ENCODE measurements at places on chromosomes 5 and 9.
A peak's percentile ranks its signal among the peaks of the same experiment; 100 is the strongest.

GRCh38 chr9:6215562-6215961, at the start of gene IL33:
Gene IL33 (plus strand): TSS chr9:6215807. CDS start chr9:6241695, 25,888 bp downstream.
- no peak for DNase-seq

DNA sequence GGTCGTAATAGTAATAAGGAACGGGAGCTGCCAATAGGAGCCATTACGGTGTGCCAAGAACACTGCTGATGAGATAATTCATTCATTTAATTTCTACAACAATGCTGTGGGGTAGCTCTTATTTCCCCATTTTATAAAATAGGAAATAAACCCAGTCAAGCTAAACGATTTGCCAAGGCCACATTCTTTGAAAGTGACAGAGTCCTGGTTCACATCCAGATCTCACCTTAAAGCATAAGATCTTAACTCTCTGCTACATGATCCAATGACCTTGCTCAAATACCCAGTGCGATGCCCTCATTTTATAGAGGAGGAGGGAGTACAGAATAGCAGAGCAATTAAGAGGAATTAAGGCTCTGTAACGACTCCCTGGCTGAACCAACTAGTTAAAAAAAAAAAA, 5.0 kb downstream of the PDE6A start:
- no peak for DNase-seq

GRCh38 chr5:158485047-158485446, 614.7 kb downstream of the EBF1 start:
- no peak for DNase-seq

- DNase-seq = peak; percentile 98
These were observed 54.1 kb upstream of the ABL1 start for GRCh38 chr9:130780865-130781504.

DNA sequence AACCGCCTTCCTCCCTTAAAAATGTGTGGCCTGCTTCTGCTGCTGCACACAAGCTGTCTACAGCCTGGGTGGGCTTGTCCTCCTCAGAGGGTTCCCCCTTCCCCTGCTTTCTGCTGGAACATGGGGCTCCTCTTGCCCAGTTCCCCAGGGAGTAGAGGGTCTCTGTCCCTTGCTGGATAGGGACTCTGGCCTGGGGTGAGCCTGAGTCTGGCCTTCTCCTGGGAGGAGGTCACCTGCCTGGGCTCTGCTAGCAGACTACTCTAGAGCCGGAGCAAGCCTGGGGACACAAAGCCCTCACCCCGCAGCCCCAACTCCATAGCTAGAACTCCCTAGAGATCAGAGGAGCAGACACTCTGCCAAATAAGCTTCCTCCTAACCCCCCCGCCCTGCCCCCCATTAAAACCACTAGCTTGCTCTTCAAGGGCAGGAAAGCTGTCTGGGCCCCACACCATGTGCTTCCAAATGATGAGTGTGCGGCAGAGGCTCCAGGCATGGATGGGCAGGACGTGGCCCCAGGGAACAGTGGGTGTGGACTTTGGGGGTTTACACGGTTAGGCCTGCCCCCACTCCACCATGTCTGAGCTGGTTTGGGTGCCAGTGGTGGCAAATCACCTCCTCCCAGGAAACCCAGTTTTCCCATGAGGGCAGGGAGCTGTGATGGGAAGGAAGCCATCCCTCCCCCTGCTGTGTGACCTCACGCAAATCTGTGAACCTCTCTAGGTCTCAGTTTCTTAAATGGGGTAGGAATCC, 10.0 kb downstream of the TCF7 start:
- DNase-seq = peak; percentile 81

DNA sequence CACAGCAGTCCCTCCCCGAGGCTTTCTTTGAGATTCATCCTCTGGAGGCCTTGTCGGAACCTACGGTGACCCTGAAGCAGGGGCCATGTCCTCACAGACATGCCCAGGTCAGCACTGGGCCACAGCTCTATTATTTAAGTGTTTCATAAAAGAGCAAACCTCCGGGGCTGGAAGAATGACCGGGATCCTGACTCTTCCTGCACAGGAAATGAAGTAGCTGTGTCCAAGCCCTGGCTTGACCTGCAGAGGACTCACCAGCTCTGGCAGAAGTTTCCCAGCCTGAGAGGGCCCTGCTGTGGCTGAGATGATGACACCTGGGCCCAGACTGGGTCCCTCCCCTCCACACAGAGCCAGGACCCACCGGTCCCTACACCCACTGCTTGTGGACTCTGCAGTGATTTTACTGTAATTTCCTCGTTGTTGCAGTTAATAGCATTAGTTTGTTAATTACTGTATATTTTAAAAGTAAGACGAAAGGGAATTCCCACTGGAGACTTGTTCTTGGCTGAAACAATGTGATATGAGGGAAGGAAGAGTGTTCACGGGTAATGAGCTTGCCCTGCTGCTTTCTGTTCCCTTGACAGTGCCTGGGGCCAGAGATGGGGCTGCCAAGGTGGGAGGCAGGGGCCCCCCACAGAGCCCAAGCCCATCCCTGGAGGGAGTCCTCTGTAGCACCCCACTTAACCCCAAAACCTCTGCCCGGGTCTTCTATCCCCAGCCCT, 72.2 kb downstream of the PCDH1 start:
- DNase-seq = no peak

DNA sequence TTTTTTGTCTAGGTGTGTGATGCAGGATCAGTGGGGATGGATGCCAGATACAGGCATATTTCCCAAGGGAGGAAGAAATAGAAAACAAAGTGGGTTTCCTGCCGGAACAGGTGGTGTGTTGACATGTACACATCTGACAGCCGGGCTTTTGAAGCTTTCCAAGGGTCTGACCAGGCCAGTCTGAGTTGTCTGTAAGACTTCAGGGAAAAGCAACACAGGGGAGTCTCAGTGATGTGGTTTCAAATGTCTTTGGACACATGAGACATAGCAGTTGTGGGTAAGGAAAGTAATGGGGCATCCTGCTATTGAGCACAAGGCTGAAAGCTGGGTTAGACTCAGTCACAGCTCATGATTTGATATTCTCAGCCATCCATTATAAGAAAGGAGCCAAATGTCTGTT, 274.9 kb downstream of the PIK3R1 start:
- no peak for DNase-seq

GRCh38 chr9:38272710-38273109, 119.8 kb upstream of the ALDH1B1 start:
- no peak for DNase-seq

DNA sequence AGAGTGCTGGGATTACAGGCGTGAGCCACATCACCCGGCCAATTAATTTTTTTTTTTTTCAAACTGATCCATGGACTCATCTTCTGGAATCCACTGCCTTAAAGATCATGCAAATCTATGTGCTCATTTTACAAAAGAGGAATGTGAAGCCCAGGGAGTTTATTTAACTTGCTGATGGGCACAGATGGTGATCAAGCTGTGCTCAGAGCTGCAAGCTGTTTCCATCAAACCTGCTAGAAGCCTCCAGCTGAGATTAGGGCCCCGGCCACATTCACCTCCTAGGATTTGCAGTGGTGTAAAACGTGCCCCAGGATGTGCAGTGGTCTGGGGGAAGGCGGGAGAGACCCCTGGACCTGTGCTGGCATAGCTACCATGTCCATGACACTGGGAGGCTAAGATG, 56.1 kb upstream of the TUT7 start:
- peak; percentile 23 for DNase-seq

GRCh38 chr9:131422241-131422792, 28.4 kb downstream of the PRRC2B start:
- no peak for DNase-seq

DNA sequence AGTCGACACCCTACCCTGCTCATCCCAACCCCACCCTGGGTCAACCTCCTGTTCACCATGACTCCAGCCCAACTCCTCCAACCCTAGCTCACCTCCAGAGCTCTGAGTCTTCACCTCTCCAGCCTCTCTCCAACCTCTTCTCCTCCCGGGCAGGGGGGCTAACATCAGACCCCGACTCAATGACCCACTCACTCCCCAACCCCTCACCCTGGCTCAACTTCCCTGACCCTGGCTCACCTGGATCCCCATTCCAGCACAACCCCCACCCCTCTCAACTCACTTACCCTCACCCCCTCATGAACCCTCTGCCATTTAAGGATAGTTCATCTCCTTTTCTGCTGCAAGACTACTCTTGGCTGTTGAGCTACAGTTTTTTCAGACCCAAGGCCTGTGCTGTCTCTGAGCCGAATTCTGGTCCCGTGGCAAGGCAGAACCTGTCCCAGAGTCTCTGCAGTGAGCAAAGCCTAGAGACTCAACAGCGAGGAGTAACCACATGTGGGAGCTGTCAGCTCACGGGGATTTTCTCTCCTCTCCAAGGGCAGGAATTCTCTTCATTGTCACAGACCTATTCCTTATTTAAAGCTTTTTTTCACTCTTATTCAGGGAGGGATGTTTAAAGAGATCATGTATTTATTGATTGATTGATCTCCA, 29.8 kb downstream of the ANKRD33B start:
- DNase-seq = no peak

- DNase-seq = no peak
These were observed 98.1 kb upstream of the IFNK start for GRCh38 chr9:27425827-27426510.

DNA sequence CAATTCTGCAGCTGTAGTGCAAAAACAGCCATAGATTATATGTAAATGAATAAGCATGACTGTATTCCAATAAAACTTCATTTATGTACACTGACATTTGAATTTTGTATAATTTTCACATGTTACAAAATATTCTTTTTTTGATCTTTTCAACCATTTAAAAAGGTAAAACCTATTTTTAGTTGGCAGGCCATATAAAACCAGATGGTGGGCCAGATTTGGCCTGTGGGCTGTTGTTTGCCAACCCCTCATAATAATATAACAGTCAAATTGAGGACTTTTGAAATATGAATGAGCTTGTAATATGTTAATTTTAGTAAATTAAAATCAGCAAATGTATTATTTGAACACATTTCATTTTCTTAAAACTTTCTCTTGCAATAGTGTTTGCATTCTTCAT, 913.4 kb downstream of the TLE1 start:
- no peak for DNase-seq

GRCh38 chr5:35810601-35811000, 46.1 kb upstream of the IL7R start:
- DNase-seq = no peak

- DNase-seq = no peak
These were observed 5.2 kb upstream of the SPINK4 start for GRCh38 chr9:33234511-33235467.

GRCh38 chr9:6304232-6304631, 23.9 kb upstream of the TPD52L3 start:
- DNase-seq = no peak

DNA sequence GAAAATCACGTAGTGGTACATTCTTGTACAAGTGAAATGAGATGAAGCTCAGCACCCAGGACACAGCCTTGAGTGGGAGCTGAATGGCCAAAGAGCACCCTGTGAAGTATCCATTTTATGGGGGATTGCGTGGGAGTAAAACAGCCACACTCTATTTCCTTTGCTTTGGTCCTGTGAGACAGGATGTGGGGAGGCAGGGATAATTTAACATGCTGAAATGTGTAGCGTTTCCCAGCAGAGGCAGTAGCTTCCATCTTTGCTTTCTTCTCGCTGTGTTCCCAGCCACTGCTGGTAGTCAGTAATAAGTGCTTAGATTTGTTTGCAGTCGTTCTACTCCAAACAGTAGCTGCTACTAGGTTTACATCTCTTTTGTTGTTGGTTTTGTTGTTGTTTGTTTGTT, 4.4 kb downstream of the IL31RA start:
- no peak for DNase-seq

GRCh38 chr5:122722341-122722740, 52.5 kb upstream of the SNX2 start:
- DNase-seq = no peak

GRCh38 chr5:173680660-173681242, 64.3 kb upstream of the BOD1 start:
- DNase-seq = no peak

- DNase-seq = no peak
These were observed 100.2 kb upstream of the TBCA start for GRCh38 chr5:77876316-77876715.

DNA sequence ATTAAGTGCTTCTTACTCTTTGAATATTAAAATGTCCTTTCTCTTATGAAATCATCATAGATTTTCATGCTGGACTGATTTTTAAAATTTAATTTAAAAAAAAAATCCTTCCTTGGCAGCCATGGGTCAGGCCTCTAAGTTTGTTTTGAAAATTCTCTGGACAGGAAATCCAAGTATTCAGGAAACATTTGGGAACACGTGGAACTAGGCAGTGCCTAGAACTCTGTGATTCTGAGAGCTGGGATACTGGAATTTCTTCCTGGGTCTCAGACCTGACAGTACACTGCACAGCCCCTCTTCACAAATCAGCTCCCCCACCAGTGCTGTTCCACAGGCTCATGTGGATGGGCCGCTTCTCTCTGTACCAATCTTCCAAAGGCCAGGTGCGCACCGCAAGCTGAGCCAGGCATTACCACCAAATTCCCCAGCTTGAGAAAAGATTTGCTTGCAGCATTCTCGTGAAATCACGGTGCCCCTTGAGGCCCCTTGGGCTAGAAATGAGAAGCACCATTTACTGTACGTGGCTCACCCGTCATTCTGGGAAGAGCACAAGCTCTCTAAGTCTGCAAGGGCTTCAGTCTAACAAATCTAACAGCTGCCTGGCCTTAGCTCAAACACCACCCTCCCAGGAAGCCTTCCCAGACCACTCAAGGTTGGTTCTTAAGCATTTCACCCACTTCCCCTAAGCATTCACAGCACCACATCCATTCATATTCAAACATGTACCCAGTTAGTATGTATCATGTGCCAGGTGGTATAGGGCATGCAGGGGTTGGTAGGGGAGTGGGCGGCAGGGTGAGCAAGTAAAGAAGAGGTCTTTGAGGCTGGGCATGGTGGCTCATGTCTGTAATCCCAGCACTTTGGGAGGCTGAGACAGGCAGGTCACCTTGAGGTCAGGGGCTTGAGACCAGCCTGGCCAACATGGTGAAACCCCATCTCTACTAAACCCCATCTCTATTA, 26.5 kb downstream of the B4GALT1 start:
- DNase-seq = no peak

DNA sequence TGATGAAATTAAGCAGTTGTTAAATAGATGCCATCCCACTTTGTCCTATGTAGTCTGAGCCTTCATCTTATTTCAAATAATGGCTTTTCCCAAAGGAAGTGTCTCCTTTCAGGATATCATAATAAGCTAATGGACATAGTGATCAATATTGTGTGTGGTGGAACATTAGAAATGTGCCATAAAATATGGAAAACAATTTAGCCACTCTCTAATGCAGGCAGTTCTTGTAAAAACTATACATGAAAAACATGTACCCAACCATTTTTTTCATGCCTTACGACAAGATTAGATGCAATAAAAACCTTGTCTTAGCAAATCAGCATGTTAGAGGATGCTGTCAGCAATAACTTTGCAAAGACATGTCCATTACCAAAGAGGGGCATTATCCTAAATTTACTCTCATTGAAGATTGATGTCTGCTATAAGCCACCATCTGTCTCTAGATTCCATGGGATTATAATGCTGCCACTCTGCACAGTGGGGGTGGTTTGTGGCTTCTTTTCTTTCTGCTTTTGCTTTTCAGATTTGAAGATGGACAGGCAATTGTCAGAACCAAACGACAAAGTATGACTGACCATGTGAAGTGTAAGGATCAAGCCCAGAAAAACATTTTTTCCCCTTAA, 724.0 kb upstream of the ZNF608 start:
- no peak for DNase-seq

- no peak for DNase-seq
These were observed 97.0 kb upstream of the NR4A3 start for GRCh38 chr9:99724640-99725039.

GRCh38 chr5:81854485-81854884, 103.6 kb upstream of the SSBP2 start:
- no peak for DNase-seq
